Right lung (tissue), 10 donors: ENCODE measurements at places on chromosomes 13 and 19. TPM values are rescaled to one million over a fixed set of nuclear protein-coding genes. Genes with fewer than 3 reads are reported as not detected.

The ANKRD24 gene
- polyA plus RNA-seq, result 1.1 TPM

The FOXA3 gene
- polyA plus RNA-seq, result 3.3 TPM

The FBXO17 gene
- polyA plus RNA-seq, result 43.2 TPM

The WDR88 gene
- 1.2 TPM for polyA plus RNA-seq

The CD37 gene
- 44.1 TPM for polyA plus RNA-seq

The ERICH4 gene
- 0.55 TPM for polyA plus RNA-seq

The KLK4 gene
- polyA plus RNA-seq, result not detected

The MISP3 gene
- polyA plus RNA-seq, result 3.7 TPM

The ZNF543 gene
- polyA plus RNA-seq, result 7.2 TPM

The CABP5 gene
- polyA plus RNA-seq, result not detected

The SLC46A3 gene
- 1.8 TPM for polyA plus RNA-seq

The GRK1 gene
- 0.99 TPM for polyA plus RNA-seq

The ATXN8OS gene
- not detected for polyA plus RNA-seq

The NFIC gene
- polyA plus RNA-seq, result 36.8 TPM

The CYP4F2 gene
- polyA plus RNA-seq, result not detected

The ZNF738 gene
- 47.6 TPM for polyA plus RNA-seq

The OR7D2 gene
- 0.06 TPM for polyA plus RNA-seq

The SSC5D gene
- polyA plus RNA-seq, result 15.6 TPM

The ARHGAP35 gene
- polyA plus RNA-seq, result 36.7 TPM

The ZNF536 gene
- polyA plus RNA-seq, result 2.6 TPM

The FFAR3 gene
- not detected for polyA plus RNA-seq

The NCAN gene
- 0.09 TPM for polyA plus RNA-seq
